ENCODE measurements at places on chromosomes 11 and 22.
A peak's percentile ranks its signal among the peaks of the same experiment; 100 is the strongest.

GRCh38 chr22:44136786-44137185, 43.9 kb upstream of the PARVG start:
- DNase-seq = no peak

DNA sequence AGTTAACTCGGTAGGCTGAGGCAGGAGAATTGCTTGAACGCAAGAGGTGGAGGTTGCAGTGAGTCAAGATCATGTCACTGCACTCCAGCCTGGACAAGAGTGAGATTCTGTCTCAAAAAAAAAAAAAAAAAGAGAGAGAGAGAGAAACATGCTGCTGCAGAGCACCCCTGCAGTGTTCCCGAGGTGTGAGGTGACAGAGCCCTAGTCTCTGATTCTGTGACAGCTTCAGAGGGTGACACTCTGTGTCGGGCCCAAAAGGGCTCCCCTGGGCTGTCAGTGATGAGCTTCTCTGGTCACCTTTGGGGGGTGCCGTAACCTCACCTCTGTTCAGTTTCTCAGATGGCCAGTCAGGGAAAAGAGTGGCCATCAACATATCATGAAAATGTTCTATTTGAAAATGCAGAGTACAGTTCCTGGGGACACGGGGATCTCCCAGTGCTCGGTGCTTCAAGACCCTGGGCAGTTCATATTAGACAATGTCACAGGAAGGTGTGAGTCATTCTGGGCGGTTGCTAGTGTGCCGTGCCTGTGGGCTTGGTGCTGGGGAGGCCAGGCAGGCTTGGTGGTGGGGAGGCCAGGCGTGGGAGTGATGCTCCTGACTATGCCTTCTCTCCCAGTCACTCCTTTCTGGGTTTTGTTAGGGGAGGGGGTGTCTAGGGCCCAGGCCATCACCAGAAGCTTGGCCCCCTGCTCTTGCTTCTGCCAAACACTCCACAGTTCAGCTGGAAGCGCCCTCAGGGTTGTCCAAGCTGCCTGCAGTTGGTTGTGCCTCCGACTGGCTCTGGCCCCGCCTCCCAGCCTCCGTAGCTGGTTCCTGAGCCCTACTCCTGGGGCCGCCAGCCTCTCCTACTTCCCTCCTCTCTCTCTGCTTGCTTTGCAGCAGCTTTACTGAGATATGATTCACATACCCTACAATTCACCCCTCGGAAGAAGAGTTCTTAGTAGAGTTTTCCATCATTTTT, 52.5 kb upstream of the CLDN5 start:
- DNase-seq = peak; percentile 84

- DNase-seq = no peak
Measured at GRCh38 chr11:28704801-28705200, 596.6 kb downstream of the METTL15 start.

DNA sequence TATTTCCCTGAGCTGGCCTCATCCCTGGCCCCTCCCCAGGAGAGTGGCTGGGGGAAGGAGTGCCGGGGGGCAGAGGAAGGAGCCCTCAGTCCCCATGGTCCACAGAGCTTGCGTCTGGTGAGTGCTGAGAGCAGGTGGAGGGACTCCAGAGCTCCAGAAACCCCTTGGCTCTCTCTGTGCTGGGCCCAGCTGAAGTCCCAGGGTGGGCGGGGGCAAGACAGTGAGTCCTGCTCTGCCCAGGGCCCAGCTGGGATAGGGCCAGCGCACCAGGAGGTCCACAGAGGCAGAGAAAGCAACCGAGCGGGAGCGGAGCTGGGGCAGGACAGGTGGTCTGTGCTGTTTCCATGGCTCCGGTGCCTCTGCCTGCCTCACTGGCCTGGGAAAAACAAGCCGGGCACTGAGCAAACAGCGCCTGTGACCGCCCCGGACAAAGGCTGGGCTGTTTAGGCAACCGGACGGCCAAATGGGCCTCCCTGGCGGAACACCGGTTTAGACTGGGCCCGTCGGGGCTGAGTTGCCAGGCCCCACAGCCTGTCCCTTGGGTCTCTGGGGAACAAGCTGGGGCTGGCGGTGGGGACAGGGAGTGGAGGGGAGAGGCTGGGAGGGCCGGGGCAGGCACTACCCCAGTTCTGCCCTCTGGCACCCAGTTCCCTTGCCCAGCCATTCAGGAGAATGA, 34.1 kb upstream of the WNT7B start:
- no peak for DNase-seq

DNA sequence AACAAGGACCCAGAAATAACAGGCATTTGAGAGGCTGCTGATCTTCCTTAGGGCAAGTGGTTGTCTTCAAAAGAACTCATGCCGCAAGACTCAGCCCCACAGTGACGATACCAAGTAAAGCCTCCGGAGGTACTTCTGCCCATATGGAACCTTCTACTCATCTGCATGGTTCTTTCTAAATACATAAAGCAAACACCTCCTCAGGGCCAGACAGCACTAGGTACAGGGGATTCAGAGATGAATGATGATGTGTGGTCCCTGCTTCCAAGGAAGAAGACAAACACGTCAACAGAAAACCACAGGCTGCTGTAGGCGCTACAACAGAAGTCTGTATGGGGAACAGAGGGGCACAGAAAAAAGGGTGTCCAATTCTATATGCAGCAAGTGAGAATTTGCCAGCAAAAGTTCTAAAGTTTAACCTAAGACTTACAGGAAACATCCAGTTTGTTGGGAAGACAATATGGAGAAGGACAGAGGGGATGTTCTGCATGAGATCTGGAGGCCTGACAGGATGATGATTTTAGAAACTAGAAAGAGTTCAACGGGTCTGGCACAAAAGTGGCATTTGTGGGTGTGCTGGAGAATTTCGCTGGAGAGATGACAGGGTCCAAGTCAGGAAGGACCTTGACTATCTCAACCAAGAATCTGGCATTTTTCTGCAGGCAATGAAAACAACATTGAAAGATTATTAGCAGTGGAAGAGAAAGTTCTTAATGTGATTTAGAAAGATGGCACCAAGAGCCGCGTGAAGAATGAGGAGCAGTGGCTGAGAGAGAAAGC, 23.7 kb downstream of the JAML start:
- DNase-seq = no peak

DNA sequence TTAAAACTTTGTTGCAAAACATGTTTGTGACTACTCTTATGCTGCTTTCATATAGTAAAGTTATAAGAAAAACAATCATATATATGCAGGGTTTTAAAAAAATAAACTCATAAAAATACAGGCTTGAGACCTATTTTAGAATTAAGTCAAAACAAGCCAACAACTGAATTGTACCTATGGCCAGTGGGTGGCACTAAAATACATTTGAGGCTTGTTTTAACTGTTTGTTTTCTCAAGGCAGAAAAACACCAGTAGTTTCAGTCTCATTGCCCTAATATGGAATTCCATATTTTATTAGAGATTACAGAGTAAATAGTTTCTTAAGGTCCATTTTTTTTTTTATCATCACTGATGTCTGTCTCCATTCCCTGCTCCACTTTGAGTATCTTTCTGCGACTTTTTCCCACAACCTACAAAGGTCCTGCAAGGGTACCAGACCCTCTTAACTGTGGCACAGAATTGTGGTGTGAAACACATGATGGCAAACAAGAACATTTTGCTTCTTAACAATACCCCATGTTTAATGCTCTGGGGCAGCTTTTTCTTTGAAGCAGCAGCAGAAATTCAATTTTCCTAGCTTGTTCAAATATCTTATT, 8.5 kb upstream of the CCDC89 start:
- peak; percentile 56 for DNase-seq

DNA sequence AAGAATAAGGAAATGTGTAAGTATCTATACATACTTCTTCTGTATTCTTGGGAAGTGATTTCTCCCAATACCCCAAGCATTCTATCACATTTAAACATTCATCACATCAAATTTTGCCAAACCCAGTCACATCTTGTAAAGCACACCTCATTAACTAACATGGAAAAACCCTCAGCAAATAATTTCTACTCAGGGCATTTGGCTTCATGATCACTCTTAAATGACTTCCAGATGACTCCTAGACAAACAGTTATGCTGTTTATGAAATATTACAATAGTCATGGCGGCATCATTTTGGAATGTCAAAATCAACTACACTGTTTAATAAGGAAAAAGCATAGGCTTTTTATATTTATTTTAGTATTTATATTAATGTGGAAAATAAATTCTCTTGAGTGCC, 47.3 kb upstream of the CCDC34 start:
- no peak for DNase-seq

DNA sequence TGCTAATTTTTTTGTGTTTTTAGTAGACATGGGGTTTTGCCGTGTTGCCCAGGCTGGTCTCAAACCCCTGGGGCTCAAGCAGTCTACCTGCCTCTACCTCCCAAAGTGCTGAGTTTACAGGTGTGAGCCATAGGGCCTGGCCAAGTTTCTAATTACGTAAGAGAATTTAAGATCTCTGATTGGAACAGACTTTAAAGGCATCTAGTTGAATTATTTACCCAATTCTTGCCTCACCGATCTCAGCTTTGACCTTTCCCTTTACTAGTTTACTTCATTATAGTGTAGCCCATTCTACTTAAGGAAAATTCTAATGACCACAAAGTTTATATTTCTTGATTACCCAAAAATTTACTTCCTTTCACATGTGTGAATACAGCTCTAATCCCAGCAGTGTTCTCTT, 81.6 kb downstream of the YAP1 start:
- no peak for DNase-seq

DNA sequence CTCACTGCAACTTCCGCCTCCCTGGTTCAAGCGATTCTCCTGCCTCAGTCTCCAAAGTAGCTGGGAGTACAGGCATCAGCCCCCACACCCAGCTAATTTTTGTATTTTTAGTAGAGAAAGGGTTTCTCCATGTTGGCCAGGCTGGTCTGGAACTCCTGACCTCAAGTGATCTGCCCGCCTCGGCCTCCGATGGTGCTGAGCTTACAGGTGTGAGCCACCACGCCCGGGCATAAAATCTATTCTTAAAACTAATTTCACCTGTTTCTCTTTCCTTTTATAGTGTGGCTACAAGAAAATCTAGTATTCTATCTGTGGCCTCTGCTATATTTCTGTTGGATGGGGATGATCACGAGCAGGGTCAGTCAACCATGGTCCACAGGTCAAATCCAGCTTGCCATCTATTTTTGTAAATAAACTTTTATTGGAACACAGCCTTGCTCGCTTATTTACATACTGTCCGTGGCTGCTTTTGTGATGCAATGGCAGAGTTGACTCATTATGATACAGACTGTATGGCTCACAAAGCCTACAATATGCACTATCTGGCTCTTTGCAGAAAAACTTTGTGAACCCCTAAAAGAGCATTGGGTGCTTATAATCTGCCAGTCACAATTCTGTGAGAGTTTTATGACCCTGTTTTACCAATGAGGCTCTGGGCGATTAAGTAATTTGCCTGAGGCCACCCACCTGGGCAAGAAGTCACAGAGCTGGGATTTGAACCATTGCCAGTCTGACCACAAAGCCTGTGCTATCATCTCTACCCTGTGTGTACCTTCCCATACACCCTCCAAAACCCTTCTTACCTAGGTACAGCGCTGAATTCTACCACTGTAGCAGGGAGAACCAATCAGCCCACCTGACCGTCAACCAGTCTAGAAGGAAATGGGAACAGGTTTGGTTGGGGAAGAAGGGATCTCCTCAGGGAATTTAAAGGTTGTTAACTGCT, 28.3 kb downstream of the SLC1A2 start:
- DNase-seq = peak; percentile 74

GRCh38 chr11:20634044-20634443, 34.6 kb downstream of the SLC6A5 start:
- DNase-seq = no peak

DNA sequence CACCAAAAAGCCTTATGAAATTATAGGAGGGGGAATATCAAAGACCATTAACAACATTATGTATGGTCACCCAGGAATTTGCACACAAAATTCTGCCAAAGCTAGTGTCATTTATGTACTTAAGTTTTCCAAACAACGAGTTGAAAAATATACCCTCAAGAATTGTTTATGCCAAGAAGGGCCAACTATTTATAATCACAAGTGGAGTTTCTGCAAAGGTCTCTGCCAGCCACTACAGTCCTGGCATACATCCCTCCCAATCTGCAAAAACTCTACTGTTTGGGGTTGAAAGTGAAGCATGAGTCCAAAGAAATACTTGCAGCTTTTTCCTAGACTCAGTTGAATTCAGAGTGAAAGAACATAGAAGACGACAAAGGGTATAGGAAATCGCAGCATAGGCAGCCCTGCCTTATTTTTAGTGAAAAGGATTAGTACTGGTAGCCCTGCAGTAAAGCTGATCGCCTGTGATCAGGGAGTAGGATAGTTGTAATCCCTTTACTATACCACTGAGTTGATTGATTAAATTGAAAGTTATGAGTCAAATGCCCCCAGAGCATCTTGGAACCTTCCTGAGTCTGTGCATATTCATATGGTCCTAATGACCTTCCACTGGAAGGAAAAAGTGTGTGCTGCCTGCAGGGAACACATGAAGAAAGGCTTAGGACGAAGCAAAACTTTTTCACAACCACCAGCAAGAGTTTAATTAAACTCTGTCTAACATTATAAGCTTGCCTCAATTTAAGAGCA, 144.0 kb downstream of the SPON1 start:
- no peak for DNase-seq

Data from EL (cell line).